Upper lobe of right lung (tissue), 1 donor: ENCODE measurements at places on chromosomes 1 and 21. TPM values are rescaled to one million over a fixed set of nuclear protein-coding genes. Genes with fewer than 3 reads are reported as not detected.

Gene OR2L2
- 0.14 TPM for total RNA-seq

Gene CRNN
- total RNA-seq: not detected

Gene ZBTB8B
- not detected for total RNA-seq

Gene AKR7A3
- 0.43 TPM for total RNA-seq

Gene LCE1E
- total RNA-seq: not detected

Gene DEPDC1
- total RNA-seq: 0.17 TPM

- no peak overlapping the region for H3K27ac ChIP-seq
- DNase-seq: no peak
- H3K4me1 ChIP-seq: no peaks in the 10 kb centered on the region
- no peaks in the 10 kb centered on the region for H3K27me3 ChIP-seq
- no peak overlapping the region for H3K4me3 ChIP-seq
- H3K36me3 ChIP-seq: no peaks in the 10 kb centered on the region
These were observed 68.1 kb downstream of the PAPPA2 start for GRCh38 chr1:176531036-176531435.

GRCh38 chr1:26189751-26190275, 589 bp upstream of the CATSPER4 start:
- H3K27me3 ChIP-seq: no peaks in the 10 kb centered on the region
- no peaks in the 10 kb centered on the region for H3K4me1 ChIP-seq
- H3K4me3 ChIP-seq: no peak overlapping the region
- H3K27ac ChIP-seq: no peak overlapping the region
- DNase-seq: no peak

GRCh38 chr1:40438391-40439015, 11.8 kb upstream of the ZFP69B start:
- H3K27ac ChIP-seq: no peak overlapping the region
- DNase-seq: no peak
- no peak overlapping the region for H3K4me3 ChIP-seq
- no peaks in the 10 kb centered on the region for H3K4me1 ChIP-seq
- no peaks in the 10 kb centered on the region for H3K27me3 ChIP-seq

- no peaks in the 10 kb centered on the region for H3K36me3 ChIP-seq
- H3K27ac ChIP-seq: no peak overlapping the region
- H3K4me1 ChIP-seq: peaks cover 12% of the 10 kb centered on the region
- no peak overlapping the region for H3K4me3 ChIP-seq
These were observed 53.3 kb upstream of the FAM89A start for GRCh38 chr1:231093156-231093922.
